ENCODE measurements at places on chromosomes 7 and 10.

GRCh38 chr10:108393089-108393488, 1228.6 kb upstream of the SORCS1 start:
- H3K36me3 ChIP-seq: no peaks in the 10 kb centered on the region
- peak; percentile 35 for DNase-seq
- no peaks in the 10 kb centered on the region for H3K27me3 ChIP-seq
- no peak overlapping the region for H3K27ac ChIP-seq
- H3K4me1 ChIP-seq: peaks cover 8% of the 10 kb centered on the region

DNA sequence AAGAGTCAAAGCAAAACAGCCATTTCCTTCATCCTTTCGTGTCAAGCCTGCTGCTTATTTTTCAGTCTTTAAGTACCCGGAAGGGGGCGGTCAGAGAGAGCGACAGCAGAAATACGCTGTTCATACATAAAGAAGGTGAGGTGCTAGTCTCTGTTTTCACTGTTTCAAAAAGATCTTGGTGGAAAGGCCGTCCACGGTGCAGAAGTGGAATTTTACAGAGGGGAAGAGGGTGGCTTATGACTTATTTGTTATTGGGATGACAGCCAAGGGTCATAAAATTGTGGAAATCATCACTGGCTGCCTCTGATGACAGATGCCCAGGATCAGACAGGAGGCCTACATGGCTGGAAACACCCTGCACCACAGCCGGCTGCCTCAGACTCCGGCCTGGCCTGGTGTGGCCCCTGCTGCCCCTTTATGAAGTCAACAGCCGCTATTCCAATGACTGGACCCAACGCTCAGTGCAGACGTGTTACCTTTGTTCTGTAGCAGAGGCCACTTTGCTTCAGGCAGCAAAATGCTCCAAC, 57.0 kb downstream of the HIPK2 start:
- no peak overlapping the region for H3K27ac ChIP-seq
- H3K27me3 ChIP-seq: no peaks in the 10 kb centered on the region
- no peak overlapping the region for H3K4me3 ChIP-seq
- H3K36me3 ChIP-seq: peaks cover 19% of the 10 kb centered on the region
- DNase-seq: peak; percentile 68

- peaks cover 13% of the 10 kb centered on the region for H3K4me1 ChIP-seq
- H3K36me3 ChIP-seq: no peaks in the 10 kb centered on the region
- H3K27ac ChIP-seq: no peak overlapping the region
- H3K4me3 ChIP-seq: no peak overlapping the region
- DNase-seq: no peak
- peaks cover 63% of the 10 kb centered on the region for H3K27me3 ChIP-seq
Observed at GRCh38 chr7:1211611-1212010, 21.1 kb upstream of the UNCX start.

DNA sequence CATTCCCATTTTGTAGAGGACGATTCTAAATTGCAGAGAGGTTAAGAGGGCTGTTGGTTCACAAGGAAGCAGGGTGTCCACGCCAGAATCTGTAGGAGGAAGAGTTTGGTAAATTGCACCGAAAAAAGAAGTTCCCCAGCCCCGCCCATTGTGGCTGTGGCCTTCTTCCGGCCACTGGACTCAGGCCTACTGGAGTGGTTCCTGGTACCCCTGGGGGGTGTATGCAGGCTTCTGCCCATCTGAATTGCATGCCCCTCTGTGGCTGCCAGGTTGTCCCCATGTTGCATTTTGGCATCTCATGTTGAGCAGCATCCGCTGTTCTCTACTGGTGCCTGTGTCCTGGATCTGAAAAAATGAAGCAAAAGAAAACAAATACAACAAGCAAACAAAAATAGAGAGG, 234.2 kb downstream of the WDR11 start:
- no peak overlapping the region for H3K27ac ChIP-seq
- no peak for DNase-seq
- H3K36me3 ChIP-seq: no peaks in the 10 kb centered on the region
- H3K27me3 ChIP-seq: no peaks in the 10 kb centered on the region

- DNase-seq: no peak
- H3K27ac ChIP-seq: no peak overlapping the region
- H3K36me3 ChIP-seq: no peaks in the 10 kb centered on the region
- H3K4me1 ChIP-seq: no peaks in the 10 kb centered on the region
Observed at GRCh38 chr10:51203359-51203758, 129.1 kb downstream of the PRKG1 start.

GRCh38 chr7:103065667-103066066, 8.9 kb downstream of the FBXL13 start:
- no peaks in the 10 kb centered on the region for H3K27me3 ChIP-seq
- H3K27ac ChIP-seq: no peak overlapping the region
- peak; percentile 57 for DNase-seq
- H3K36me3 ChIP-seq: no peaks in the 10 kb centered on the region

- H3K36me3 ChIP-seq: peaks cover 15% of the 10 kb centered on the region
- peak; percentile 68 for DNase-seq
- no peaks in the 10 kb centered on the region for H3K27me3 ChIP-seq
- H3K4me3 ChIP-seq: no peak overlapping the region
- peak overlapping the region; percentile 79 for H3K27ac ChIP-seq
Observed at GRCh38 chr7:12695965-12696364, 8.5 kb downstream of the ARL4A start.

DNA sequence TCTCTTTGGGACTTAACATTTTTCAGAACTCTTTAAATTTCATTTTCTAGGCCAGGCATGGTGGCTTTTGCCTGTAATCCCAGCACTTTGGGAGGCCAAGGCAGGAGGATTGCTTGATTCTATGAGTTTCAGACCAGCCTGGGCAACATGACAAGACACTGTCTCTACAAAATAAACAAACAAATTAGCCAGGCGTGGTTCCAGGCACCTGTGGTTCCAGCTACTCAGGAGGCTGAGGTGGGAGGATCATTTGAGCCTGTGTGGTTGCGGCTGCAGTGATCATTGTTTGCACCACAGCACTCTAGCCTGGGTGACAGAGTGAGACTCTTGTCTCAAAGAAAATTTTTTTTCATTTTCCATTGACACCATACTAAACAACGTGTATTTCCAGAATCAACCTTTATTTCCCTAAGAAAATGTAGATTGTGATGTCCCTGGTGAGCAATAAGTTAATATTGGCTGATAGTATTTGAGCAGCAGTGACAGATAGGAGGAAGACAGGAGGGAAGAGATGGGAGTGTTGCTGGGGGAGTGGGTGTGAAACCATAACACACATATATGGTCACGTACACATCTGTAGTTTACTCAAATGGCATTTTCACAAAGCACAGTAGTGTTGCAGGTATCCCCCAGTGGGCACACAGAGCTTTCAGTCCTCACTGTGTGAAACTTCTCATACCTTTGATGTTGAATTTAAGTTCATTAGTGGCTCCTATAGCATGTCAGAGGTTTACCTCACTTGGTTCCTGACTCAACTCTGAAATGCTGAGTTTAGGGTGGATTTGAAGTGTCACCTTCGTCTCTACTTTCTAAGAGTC, 205.6 kb downstream of the AUTS2 start:
- no peaks in the 10 kb centered on the region for H3K4me1 ChIP-seq
- no peak overlapping the region for H3K27ac ChIP-seq
- no peaks in the 10 kb centered on the region for H3K36me3 ChIP-seq

Measured in MCF 10A (cell line).